ENCODE measurements at places on chromosomes 4 and X.

DNA sequence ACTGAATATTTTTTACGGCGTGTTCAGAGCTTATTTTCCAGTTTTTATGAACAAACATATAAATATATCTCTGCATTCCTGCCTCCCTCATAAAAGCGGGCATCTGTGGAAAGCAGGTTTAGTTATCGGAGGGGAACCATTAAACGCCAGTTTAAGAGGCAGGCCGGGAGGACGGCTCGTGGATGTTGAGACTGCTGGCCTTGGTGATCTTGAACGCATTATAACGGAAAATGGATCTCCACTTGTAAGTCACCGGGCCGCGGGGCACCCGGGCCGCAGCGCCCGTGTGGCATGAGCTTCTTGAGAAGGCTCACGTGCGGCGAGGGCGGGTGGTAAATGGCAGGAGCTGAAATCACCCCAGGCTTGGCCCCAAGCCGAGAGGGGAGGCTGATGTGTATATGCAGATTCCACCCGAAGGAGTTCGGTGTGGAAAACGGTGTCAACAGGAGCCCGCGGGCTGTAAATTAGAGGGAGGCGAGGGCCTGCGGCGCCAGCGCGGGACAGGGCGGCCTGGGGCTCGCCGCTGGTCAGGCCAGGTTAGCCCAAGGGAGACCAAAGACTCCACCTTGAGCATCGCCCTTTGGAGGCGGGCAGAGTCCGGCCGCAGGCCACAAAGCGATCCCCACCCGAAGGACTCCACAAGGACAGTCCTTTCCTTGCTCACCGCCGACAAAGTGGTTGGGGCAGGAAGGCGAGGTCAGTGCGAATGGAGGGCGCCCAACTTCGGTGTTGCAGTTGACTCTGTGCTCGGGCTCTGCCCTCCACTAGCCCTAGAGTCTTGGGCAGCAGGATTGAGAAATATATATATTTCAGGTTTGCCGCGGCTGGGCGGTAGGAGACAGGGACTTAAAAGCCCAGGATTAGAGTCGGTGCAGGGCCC is 1.3 kb upstream of the HAND2 start:
- no peak for DNase-seq

GRCh38 chr4:58477513-58477912 is 1367.3 kb upstream of the IGFBP7 start:
- no peak for DNase-seq

DNA sequence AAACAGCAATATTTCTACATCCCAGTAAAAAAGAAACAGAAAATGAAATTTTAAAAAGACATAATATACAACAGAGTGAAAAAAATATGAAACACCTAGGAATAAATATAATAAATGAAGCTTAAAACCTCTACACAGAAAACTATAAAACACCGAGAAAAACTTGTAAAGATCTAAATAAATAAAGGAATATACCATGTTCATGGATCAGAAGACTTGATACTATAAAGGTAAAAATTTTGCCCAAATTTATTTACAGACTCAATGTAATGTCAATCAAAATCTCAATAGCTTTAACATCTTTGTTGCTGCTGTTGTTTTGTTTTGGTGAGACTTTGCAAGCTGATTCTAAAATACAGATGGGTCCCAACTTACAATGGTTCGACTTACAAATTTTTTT is 5.7 kb downstream of the TBC1D9 start:
- DNase-seq = no peak

- no peak for DNase-seq
These were observed 932.6 kb downstream of the C4orf33 start for GRCh38 chr4:130028552-130028951.

- peak; percentile 75 for DNase-seq
These were observed 57.2 kb downstream of the RUFY3 start for GRCh38 chr4:70778888-70779422.

Data from thyroid gland (tissue), 4 donors.